ENCODE measurements at places on chromosomes 7 and 10.

- DNase-seq: no peak
Measured at GRCh38 chr10:91879515-91880170, 29.6 kb downstream of the FGFBP3 start.

DNA sequence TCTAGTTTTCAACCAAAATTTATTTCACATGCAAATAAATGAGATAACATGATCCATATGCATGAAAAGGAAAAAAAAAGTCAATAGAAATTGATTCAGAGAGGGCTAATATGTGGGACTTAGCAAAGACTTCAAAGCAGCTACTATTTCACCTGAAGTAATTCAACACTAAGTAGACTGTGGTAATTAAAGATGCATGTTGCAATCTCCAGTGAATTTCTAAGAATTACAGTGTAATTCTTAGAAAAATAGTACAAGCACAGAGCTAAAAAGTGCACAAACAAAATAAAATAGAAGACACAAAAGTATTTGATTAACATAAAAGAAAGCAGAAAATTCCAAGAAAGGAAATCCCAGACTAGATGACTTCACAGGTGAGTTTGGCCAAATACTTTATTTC, 25.7 kb downstream of the GPR22 start:
- no peak for DNase-seq

DNA sequence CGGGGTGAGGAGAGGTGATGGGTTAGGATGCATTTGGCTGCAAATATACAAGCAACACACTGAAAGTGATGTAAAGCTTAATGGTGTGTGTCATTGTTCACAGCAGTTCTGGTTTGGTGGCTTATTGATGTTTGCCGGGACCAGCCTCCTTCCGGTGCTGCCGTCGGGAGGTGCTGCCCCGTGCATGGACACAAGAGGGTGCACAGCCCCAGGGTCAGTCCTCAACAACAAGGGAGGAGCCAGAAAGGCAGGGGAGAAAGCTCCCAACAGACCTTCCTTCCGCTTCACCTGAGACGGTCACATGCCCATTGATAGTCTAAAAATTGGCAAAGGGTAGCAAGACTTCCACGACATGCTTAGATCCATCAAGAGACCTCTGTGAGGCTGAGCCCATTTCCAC, 9.5 kb downstream of the RNF32 start:
- peak; percentile 45 for DNase-seq

DNA sequence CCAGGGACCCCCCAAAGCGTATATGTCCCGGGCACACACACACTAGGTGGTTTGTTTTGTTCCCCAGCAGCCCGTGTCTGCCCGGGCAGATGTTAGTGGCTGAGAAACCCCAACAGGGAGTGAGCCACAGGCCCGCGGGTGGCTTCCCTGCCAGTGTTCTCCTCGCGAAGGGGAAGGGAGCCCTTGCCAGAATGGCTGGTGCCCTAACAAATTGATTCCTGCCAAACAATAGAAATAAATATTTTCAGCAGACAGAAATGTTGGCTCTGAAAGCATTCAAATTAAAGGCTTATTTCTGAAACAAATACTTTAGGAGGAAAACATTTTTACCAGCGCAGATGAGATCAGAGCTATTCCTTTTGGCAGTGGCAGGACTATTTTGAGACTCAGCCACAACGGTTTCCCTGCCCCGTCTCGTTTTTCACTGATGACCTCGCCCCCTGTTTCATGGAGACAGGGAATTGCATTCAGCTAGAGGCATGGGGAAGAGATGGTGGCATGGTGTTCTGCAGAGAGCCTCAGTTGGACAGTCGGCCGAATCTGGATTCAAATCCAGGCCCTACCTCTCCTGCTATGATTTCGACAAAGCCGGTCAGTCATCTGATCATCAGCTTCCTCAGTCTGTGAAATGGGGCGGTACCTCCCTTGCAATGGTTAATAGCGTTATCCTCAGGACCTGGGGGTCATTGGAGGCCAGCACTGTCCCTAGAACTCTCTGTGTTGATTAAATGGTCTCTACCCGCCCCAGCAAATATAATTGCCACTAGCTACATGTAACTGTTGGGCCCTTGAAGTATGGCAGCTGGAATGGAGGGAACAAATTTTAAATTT, 84.5 kb downstream of the CUX1 start:
- DNase-seq: no peak

GRCh38 chr7:69906283-69906995, 308.2 kb downstream of the AUTS2 start:
- no peak for DNase-seq

GRCh38 chr7:103851357-103851756, 138.1 kb downstream of the RELN start:
- peak; percentile 24 for DNase-seq

DNA sequence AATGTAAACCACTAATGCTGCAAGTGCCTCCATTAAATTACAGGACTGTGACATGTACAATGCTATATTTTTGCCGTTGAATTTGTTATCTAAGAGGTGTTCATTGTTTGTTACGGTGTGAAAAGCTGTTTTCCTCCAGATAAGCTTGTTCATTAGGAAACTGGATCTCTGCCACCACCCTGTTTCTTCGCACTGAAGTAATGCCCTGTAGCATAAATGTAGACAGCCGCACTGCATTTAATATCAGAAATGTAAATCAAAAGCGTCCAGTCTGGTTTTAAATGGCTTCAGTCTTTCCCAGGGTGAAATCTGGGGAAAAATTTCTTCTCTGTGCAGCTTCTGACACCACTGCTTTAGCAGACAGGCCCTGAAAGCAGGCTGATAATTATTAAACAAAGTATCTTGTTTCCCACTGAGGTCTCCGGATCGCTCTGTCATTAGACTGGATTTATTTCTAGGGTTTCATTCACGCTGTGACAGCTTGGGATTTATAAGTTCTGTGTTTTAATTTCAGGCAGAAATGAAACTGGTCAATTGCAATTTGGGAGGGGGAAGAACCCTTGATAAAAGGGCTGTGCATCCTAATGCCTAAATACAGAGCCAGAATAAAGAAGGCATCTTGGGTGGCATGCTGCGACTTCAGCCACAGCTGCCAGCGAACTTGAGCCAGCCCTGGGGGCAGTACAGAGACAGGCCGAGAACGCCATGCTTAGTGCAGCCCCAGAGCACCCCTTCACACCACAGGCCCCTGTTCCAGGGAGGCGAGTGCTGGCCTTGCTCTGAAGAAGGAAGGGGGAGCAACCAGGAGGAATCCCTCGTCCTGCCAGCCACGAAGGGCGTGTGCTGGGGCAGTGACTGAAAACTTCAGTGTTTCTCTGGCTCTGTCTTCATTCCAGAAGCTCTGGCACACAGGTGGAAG, 547.7 kb upstream of the GALNT17 start:
- no peak for DNase-seq

DNA sequence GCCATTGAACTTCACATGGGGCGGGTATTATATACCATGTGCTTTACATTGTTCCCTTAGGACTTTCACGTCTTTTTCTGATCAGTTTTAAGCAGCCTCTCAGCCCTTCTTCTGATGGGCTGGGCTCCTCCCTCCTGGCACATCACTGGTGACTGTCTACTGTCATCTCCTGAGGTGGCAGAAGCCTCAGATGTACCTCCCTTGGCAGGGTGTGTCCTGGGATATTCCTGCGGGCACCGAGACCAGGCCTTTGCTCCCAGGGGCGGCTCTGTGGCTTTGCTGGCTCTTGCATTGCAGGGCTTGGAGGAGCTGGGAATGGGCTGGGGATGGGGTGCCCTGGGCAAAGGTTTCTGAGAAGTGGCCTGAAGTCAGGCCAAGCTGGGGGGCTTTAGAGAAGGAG, 34.6 kb upstream of the GOLGA7B start:
- no peak for DNase-seq

DNA sequence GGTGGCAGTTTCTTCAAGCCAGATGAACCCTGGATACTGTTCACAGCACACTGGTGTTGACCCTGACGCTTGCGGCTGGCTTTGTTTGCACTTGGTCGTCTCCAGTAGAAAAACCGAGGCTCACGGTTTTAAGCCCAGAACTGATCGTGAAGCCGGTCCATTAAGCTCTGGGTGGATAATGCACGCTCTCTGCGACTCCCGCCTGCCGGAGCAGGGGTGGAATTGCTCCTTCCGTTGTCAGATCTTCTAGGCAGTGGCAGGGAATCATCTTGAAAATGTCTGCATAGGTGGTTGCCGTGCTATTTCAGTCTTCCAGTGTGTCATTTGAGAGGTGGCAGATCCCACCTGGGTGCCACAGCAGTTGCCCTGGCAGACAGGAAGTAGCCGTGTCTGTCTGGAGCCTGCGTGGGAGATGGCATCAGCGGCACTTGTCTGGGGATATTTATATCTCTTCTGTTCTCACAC, 35.9 kb upstream of the AP5Z1 start:
- no peak for DNase-seq

DNA sequence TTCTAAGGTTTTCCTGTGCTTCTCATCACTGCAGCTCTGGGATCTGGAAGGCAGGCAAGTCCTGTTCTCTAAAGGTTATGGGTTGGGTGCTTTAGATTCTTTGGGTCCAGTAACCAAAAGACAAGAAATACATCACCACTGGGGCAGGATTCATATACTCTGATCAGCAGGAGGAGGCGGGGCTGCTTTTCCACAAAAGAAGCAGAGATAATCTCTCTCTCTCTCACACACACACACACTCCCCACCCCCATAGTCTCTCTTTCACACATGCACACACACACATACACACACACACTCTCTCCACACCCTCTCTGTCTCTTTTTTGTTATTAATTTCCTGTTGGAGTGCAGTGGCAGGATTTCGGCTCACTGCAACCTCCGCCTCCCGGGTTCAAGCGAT, 13.0 kb upstream of the ACBD5 start:
- no peak for DNase-seq

DNA sequence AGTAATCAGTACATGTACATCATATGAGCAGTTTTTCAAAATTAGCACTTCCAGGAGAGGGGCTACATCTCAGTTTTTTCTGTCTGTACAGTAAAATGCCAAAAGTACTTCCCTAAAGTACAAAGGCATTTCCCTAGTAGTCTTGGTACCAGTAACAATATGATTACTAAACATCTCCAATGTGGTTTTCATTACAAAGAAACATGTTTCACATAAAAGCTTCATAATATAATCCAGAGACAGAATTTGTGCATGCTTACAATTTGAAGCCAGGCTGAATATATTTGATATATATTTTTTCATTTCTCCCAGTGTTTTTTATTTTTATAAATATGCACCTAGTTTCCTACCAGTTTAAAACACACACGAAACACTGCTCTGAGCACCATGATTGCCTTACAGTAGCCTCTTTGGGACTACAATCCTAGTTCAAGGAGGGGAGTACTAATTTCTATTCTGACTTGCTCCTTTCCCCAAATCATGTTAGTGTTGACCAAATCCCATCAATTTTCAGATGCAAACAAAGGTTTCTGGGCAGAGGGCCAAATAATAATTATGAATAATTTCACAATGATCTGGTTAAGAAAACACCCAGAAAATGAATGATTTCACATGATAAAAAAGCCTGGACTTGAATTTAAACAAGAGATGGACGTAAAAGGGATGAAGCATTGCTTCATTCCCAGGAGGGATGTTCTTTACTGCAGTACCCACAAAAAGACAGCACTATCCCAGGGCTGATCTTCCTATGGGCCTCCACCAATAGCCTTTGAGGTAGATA, 201.3 kb downstream of the SLC25A13 start:
- no peak for DNase-seq

DNA sequence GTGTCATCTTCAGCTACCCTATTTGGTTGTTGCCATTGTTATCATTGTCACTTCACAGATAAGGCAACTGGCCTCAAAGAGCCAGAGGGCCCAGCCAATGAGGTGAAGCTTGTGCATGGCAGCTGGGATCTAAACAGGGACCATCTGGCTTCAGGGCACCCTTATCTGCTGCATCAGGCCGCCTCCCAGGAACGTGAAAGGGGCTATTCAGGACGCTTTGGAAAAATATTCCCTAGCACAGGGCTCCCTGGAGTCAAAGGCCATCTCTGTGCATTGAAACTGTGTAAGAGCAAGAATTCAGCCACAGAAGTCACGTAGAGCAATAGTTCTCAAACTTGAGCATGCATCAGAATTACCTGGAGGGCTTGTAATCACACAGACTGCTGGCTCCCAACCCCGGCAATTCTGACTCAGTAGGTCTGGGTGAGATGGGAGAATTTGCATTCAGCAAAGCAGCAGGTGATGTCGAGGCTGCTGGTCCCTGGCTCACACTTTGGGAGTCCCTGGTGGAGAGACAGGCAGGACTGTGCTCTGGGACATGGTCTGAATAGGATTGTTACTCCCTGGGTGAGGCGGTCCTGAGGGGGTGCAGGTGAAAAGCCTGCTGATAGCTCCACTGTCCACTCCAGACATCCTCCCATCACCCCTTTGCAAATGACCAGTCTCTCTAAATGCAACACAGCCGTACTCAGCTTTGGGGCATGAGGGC, 21.5 kb upstream of the PLEKHA1 start:
- DNase-seq: no peak

DNA sequence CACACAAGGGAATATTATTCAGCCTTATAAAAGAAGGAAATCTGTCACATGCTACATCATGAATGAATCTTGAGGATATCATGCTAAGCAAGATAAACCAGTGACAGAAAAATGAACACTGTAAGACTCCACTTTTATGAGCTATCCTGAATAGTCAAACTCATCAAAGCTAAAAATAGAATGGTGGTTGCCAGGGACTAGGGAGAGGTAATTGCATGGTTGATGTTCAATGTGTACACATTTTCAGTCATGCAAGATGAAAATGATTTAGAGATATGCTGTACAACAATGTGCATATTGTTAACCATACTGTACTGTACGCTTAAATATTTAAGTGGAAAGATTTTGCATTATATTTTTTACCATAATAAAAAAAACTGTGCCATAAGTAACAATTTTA, 1349.1 kb downstream of the XPNPEP1 start:
- no peak for DNase-seq

DNA sequence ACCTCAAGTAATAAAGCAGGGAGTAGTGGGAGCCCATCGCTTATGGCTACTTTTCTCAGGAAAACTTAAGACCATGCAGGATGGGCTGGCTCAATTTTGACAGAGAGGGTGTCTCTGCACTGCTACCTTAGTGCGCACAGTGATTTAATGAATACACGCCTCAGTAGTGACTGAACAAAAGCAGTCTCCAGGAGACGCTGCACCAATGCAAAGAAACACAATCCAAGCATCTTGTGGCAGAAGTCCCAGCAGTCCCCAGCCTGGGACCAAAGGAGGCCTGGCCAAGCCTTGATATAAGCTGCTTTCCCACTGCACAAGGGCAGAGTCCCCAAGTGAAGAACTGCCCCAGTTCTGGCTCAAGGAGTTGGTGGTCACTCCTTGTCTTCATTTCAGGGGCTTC, 368.9 kb downstream of the KCNMA1 start:
- no peak for DNase-seq

- peak; percentile 17 for DNase-seq
Measured at GRCh38 chr10:75593692-75594556, 162.5 kb downstream of the LRMDA start.
